ENCODE measurements at places on chromosomes 6 and 20.

GRCh38 chr6:170029416-170030283, 261.2 kb downstream of the DLL1 start:
- no peak for DNase-seq

- no peak for DNase-seq
These were observed 52.3 kb upstream of the L3MBTL3 start for GRCh38 chr6:129966125-129966524.

GRCh38 chr6:153309651-153310050, 178.6 kb upstream of the RGS17 start:
- DNase-seq: no peak

DNA sequence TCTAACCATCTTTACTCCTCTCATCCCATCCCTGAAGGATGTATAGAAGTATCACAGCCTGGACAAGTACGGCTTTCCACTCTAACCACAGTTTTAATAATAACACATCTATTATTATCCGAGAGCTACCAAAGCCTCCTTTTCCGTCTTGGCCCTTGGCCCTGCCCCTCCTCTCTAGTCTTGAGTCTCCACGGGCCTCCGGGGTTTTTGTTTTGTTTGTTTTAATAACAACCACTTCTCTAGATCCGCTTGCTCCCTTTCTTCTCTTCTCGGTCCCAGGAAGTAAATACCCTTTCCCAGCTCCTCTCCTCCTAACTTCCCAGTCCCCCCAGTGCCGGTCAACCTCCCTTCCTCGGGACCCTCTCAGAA, 661 bp downstream of the LCA5 start:
- no peak for DNase-seq

- no peak for DNase-seq
These were observed 116.9 kb downstream of the UTRN start for GRCh38 chr6:144401736-144402733.

DNA sequence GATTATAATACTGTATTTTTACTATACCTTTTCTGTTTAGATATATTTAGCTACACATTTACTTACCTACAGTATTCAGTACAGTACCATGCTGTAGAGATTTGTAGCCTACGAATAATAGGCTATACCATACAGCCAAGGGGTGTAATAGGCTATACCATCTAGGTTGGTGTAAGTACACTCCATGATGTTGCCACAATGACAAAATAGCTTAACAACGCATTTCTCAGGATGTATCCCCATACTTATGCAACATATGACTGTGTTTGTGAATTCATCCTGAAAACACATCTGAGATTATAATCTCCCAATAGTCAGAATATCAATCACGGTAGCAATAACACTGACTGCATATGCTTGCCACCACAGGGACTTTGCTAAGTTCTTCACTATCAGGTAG, 20.7 kb downstream of the B4GALT5 start:
- DNase-seq: no peak

Data from forelimb muscle (tissue), 1 donor.